ENCODE measurements at places on chromosomes 16 and 17.

DNA sequence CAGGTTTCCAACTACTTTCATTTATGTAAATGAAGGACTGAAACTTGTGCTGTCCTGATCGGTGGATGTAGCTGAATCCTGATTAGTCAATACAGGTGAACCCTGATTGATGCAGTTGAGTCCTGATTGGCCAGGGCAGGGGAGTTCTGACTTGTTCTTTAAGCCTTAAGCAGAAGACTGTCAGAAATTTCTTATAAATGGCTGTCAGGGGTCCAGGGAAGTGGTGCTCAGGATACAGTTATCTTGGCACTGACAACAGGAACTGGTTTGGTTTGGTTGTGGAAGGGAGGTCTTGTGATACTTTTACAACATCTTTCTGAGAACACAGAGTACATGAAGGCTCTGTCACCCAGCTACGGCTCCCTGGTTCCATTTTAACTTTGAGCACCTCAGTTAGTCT is 132.1 kb downstream of the KCNJ12 start:
- no peak for DNase-seq

- no peak for DNase-seq
These were observed 19.9 kb upstream of the OSGIN1 start for GRCh38 chr16:83932955-83933673.

- no peak for DNase-seq
These were observed 8.7 kb downstream of the CAMTA2 start for GRCh38 chr17:4978726-4979125.

DNA sequence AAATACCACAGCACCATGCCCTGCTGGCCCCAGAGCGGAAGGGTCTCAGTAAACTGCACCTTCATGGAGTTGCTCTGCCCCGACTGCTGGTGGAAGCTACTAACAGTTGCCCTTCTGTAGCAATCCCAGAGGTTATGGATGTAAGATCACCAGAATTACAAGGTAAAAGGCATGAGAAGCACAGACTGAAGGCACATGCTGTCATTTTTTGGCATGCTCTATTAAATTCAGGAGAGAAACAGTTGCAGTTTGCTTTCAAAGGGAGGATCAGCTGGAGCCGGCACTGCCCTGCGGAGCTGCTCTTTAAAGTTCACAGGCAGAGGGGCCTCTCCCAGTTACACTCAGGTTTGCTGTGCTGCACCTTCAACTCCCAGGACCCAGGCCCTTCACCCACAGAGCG is 19.2 kb downstream of the NPRL3 start:
- DNase-seq: no peak

- no peak for DNase-seq
These were observed 98.7 kb upstream of the SDK2 start for GRCh38 chr17:73742948-73743381.

- DNase-seq: peak; percentile 57
These were observed 60.8 kb downstream of the TBC1D16 start for GRCh38 chr17:79974566-79975497.

DNA sequence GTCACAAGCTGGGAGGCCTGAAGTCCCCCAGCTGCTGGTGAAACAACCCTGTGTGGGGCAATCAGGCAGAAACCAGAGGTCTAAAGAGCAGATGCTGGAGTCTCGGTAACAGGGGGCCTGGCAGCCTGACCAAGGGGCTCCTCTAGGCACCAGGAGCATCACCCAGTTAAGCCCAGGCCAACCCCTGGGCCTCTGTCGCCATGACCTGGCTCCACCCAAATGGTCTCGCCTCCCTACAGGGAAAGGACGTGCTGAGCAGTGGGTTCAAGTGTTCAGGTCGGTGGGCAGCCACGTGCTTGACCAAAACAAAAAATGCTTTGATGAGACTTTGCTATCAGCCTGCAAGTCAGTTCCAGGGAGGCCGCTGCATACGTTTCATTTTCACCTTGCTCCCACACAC is 240.3 kb downstream of the ZNF423 start:
- peak; percentile 37 for DNase-seq

DNA sequence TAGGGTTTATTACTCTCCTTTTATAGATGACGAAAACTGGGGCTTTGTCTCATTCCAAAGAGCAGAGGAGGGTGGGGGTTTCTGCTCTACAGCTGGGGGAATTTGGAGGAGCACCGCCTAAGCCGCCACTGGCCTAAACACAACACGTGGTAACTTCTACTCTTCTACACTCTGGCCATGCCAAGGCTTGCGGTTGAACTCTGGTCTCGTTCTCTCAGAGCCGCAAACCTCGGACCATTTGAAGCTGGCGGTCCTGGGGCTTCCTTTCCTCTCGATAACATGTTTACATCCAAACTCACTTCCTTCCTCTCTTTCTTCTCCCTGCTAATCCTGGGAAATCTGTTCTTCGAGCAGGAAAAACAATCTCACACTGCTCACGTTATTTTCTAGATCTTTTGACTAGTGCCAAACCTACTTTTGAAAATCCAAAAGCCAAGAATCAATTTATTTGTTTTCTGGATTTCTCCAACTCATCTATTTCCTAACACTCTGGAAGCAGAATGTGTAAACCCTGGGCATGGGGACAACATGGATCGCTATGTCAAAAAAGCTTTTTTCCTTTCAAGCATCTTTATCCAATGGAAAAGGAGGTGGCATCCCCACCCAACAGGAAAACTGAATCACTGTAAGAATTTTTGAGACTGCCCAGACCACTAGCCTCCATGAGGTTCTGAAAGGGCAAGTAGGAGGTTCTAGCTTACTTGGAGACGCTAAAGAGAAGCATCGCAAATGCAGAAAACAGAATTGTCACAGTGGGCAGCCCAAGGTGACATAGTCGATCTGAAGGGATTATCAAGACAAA is 13.6 kb upstream of the EEF2K start:
- DNase-seq: peak; percentile 90

- no peak for DNase-seq
These were observed 90.9 kb downstream of the SDK2 start for GRCh38 chr17:73553311-73553710.

DNA sequence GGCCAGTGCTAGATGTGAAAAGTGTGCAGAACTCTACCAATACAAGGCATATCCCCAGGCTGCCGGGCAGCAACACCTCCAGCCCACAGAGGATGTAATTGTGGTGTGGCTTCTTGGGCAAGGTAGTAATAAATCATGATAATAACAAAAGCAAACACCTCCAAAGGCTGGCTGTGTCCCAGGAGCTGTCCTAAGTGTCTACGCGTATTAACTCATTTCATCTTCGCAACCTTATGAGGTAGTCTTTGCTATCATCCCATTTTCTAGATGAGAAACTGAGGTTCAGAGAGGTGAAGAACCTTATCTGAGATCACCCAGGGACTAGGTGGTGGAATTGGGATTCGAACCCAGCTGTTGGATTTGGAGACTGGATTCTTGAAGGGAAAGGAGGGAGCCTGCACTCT is 5.3 kb downstream of the PDK2 start:
- DNase-seq: no peak

DNA sequence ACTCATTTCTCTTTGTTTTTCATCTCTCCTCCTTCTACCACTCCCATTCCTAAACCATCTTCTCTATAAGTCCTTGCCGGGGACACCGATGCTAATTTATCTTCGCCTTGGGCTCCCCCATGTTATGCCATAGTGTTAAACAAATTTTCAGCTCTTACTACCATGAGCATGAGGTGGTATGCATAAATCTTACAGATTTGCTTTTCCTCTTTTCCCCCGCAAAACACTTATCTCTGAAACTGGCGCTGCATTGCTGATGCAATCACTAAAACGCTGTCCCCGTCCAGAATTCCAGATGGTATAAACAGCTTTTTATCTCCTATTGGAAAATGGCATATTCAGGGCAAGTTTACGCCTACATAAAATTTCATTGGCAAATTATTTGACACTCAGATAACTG is 673.6 kb upstream of the CDH8 start:
- no peak for DNase-seq

- DNase-seq: no peak
These were observed 114.2 kb upstream of the IRX5 start for GRCh38 chr16:54816471-54816870.

- no peak for DNase-seq
These were observed 5.3 kb downstream of the RMI2 start for GRCh38 chr16:11350519-11350918.

DNA sequence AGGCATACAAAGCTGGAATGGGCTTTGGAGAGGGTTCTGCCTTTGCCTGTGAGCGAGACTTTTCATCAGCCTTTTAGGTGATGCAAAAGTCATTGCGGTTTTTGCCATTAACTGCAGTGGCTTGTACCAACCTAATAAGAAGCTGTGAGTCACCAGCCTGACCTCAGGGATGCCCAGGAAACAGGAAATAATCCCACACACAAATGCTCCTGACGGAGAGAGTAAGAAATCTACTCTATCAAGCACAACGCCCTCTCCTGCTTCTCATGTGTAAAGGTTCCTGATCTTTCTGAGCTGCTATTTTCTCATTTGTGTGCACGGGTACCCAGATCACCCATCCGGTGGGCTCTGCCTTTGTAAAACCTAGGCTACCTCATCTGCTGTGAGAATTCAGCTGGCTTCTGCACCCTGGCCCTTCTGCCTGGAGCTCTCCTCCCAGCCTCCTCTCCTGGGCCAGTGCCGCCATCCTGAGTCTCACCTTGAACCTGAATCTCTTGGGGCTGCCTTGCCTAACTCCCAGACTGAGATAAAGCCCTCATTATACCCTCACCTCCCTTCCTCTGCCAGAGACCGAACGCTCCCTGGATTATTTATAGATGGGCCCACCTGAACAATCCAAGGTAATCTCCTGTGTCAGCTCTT is 299.7 kb downstream of the C16orf95 start:
- DNase-seq: no peak

DNA sequence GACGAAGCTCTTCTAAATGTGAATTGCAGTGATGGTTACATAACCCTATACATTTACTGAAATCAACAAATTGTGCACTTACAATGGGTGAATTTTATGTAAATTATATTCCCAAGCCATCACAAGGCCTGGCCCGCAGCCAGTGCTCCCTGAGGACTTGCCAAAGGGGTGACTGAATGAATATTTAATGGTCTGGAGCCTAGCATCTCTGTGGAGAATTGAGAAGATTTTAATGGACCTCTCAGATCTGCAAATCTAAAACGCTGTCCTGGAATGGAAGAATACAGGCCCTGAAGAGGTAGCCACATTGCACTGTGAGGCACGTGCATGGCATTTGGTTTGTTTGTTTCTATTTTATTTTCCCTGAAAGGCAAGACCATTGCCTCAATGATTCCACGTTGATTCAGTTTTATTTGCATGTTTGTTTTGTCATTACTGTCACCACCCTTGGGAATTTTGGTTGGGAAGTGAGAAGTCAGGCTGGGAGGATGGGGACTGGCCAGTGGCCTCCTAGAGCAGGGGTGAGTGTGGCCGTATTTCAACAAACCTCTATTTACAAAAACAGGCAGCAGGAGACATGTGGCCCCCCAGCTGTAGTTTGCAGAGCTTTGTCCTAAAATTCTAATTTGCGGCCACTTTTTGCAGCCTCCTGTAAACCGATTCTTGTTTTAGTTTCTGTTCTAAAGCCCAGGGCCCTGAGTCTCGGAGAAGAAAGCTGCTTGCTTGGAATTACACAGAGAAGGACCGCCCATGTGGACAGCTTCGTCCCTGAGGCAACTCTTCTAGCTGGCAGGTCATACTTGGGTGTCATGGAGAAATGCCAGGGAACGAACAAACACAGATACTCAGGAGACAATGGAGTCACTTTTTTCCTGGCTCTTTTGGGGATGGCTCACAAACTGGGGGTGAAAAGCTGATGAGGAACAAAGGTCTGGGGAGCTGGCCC is 40.5 kb upstream of the GCSH start:
- no peak for DNase-seq

DNA sequence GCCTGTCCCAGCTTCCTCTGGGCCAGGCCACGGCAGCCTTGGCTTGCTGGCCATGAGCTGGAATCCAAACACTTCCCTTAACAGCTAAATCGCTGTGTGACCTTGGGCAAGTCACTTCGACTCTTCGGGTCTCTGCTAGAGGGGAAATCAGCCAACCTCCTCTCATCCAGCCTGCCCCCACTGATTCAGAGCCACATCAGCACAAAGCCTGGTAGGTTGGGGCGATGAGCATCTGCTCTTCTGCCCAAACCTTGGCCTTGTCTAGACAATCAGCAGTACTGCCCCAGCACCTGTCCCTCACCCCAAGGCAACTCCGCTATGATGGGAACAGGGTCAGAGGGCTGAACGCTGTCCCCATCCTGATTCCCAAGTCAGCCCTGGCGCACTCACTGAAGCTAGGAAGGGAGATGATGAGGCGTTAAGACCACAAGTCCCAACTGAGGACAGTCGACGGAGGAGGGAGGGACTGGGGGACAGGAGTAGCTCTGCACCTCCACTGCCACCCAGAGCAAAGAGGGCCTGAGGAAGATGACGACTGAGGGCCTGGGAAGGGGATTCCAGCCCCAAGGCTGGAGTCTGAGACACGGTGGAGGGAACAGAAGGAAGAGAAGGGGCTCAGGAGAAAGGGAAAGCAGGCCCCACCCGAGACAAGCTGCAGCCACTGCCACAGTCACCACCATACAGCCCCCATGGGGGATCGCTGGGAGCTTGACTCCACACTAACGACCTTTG is 1.3 kb downstream of the CLUH start:
- DNase-seq: no peak

DNA sequence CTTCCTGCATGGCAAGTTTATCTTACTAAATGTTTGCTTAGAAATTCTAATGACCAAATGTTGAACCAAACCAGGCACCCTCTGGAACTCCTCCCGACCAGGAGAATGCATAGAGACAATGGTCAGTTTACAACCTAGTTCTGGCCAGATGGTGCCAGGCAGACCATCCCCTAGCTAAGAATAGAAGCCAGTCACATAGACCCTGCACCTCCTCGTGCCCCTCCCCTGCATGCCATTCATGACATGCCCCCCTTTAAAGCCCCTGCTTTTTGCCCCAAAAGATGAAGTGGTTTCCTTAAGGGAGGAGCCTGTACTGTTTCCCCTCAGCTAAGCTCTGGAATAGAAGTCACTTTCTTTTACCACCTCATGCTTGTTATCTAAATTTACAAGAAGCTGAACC is 6.6 kb upstream of the CPHXL start:
- DNase-seq: no peak

DNA sequence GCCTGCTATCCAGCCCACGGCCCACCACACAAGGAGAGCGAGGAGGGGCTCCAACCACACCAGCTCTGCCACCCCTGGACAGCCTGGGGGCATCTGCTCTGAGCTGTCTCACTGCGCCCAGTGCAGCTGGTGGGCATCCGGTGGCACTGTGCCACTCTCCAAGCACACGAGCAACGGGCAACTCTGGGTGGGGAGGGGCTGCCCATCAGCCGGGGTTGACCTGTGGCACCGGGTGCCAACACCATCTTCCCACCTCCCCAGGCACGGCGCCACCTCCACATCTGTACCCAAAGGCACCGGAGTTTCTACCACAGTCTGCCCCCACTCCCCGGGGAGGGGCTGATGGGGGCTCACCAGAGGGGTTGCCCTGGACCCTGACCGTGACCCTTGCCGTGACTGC is 241.8 kb downstream of the RBFOX3 start:
- no peak for DNase-seq

GRCh38 chr17:1002771-1003555 is 6.0 kb downstream of the TIMM22 start:
- no peak for DNase-seq

GRCh38 chr17:76048025-76048605 is 21.0 kb upstream of the EVPL start:
- no peak for DNase-seq

GRCh38 chr16:89343501-89344457 is 126.3 kb downstream of the ZNF778 start:
- DNase-seq: no peak

All from activated effector memory CD4-positive, alpha-beta T cell treated with anti-CD3 and anti-CD28 coated beads, Interleukin-2, amount 50 U/mL, for 16 hours (primary cell).